ENCODE measurements at places on chromosomes 1 and 21.

- DNase-seq = peak; percentile 7
These were observed 120.7 kb upstream of the TMPRSS15 start for GRCh38 chr21:18524097-18524880.

- DNase-seq = no peak
These were observed 22.6 kb downstream of the TNFRSF8 start for GRCh38 chr1:12085643-12086260.

GRCh38 chr1:205915354-205915990 is 27.8 kb downstream of the SLC26A9 start:
- DNase-seq = no peak

DNA sequence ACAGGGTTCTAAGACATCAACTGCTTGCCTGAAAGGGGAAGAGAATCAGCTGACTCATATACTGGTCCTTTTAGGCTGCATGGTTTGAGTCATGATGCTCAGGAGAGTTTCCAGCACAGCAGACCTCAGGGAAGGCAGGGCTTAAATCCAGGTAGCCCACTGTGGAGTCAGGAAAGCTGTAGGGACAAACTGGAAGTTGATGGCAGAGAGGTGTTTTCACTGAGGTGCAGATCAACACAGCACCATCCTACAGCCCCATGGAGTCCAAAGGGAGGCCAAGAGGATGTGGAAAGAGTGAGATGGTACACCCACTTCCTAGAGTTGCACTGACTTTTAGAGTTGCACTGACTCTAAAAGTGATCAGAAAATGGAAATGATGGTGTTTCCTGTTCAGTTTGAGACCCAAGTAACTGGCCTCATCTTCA is 252.4 kb upstream of the DUSP10 start:
- DNase-seq = peak; percentile 49

GRCh38 chr1:26854906-26855305 is 8.0 kb upstream of the SFN start:
- no peak for DNase-seq

GRCh38 chr21:35050348-35051286 is 1.5 kb upstream of the RUNX1 start:
- DNase-seq = peak; percentile 74

DNA sequence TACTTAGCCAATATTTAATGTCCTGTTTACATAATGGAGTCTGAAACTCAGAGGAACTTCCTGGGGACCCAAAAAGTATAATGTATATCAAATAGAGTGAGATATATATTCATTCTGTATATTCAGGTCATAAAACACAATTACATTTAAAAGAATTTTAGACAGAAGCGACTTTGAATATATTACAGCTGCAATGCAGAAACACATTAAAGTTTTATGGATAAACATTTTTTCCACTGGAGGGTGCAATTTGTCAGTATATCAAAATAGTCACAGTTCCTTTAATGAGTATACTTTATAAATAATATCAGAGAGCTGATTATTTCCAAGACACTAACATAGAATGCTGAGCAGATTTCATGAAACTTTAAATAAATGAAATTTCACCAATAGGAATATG is 43.9 kb upstream of the CRB1 start:
- peak; percentile 5 for DNase-seq

DNA sequence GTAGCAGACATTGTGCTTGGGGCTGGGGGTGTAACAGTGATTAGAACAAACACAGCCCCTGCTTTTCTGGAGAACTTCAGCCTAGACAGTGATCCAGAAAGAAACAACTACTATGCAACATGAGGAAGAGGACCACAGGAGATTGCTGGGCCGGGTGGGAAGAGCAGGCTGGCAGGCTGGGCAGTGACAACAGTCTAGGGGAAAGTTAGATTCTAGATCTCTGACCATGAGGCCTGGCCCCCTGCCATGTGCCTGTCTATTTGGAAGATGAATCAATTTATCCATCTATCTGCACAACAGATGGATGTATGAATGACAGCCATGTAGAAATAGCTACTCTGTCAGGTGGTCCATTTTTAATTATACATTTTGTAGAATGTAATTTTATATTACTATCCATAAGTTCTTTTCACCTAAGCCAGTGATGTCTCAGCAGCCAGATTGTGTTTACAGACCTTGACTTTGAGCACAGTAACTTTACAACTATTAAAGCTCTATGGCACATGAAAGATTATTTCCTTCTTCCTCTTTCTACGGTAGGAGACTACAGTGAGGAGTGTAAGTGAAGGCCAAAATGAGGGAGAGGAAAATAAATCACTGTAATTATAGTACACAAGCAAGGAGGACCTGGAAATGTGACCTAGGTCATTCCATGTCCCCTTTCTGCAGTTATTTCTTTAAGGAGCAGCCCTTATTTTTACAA is 15.5 kb downstream of the CLIC6 start:
- DNase-seq = no peak

- peak; percentile 41 for DNase-seq
These were observed 32.8 kb downstream of the EPRS1 start for GRCh38 chr1:220013497-220013896.

GRCh38 chr1:1429671-1430073 is 5.8 kb upstream of the VWA1 start:
- no peak for DNase-seq

DNA sequence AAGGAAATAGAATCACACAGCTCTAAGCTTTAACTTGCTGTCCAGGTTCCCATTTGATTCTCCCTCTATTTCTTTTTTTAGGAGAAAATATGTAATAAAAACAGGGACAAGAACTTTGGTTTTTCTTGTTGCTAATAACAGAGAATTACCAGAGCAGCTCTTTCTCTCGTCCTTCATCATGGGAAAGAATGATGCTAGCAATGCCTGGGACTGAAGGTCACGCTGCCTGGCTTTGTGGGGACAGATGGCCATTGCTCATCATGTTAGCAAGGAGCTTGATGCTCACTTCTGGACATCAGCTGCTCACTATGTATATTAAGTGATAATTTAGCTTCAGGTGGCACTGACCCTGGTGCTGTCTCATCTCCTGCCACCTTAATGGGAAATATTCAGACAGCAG is 77.3 kb upstream of the AKT3 start:
- no peak for DNase-seq

- DNase-seq = no peak
These were observed 520 bp downstream of the CLIC6 start for GRCh38 chr21:34669149-34669879.

DNA sequence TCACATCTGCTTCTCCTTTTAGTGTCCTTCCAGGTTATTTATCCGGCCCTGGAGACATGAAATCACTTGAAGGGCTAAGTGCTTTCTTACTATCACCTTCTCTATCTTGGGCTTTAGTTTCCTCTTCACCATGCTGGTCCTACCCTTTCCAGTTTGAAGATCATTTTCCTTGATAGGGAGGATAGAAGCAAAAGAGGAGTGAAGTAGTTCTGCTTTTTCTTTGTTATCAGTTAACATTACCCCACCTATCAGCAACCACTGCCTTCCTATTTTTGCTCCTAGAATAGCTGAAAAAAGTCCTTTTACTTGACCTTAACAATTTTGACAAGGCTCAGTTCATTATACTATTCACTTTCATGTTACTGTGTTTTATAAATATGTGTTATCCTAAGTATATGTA is 19.4 kb downstream of the RGL1 start:
- no peak for DNase-seq
